Activated naive CD8-positive, alpha-beta T cell treated with anti-CD3 and anti-CD28 coated beads for 36 hours (primary cell): ENCODE measurements at places on chromosomes 5 and 9. TPM values are rescaled to one million over a fixed set of nuclear protein-coding genes. Genes with fewer than 3 reads are reported as not detected.

DNA sequence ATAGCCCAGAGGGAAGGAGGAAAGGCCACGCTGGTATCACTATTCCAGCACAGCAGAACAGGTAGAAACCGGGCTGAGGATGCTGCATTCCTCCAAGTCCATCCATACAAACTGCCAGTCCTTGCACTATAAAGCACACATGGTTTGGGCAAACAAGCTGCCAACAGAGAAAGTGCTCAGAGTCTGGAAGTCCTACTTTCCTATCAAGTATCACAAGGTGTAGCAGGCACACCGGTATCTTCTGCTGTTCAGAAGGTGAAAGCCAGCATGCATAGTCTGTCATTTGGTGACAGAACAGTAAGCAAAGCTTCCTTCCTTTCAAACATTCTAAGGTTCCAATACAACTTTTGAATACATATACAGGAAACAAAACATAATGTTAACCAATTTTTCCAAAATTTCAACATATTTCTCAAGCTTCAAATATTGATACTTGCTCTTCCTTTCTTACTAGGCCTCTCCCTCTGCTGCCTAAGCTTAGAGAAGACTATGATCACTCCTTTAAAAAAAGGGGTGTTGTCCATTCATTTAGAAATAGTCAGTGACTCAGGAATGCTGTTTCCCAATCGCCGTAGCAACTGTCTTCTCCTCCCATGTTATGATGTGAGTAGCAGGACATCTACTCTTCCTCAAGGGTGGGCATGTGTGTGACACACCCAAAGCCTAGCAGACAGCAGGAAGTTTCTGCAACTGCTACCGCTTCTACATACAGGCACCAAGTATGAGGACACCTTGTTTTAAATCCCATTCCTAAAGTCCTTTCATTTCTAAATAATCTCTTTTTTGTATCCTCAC is 14.7 kb downstream of the DIAPH1 start:
- H3K27ac ChIP-seq: peak overlapping the region; percentile 82
- peaks cover 88% of the 10 kb centered on the region for H3K4me1 ChIP-seq
- peaks cover 28% of the 10 kb centered on the region for H3K36me3 ChIP-seq
- H3K4me3 ChIP-seq: peak overlapping the region; percentile 55
- DNase-seq: no peak

SLC6A19 gene
- not detected for total RNA-seq

ZNF462 gene
- total RNA-seq: not detected

FBLL1 gene
- total RNA-seq: 0.19 TPM

DNA sequence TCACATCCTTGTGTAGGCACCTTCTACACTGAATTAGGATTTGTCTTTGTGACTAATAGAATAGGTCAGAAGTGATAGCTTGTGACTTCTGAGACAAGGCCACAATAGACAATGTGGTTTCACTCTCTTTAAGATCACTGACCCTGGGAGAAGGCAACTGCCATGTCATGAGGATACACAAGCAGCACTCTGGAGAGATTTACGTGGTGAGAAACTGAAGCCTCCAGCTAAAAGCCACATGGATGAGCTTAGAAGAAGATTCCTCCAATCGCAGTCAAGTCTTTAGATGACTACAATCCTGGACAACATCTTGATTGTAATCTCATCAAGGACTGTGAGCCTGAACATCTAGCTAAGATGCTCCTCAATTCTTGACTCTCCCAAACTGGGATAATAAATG is 206.6 kb downstream of the ESM1 start:
- no peak overlapping the region for H3K27ac ChIP-seq
- H3K27me3 ChIP-seq: peaks cover 11% of the 10 kb centered on the region
- no peak overlapping the region for H3K4me3 ChIP-seq

DNA sequence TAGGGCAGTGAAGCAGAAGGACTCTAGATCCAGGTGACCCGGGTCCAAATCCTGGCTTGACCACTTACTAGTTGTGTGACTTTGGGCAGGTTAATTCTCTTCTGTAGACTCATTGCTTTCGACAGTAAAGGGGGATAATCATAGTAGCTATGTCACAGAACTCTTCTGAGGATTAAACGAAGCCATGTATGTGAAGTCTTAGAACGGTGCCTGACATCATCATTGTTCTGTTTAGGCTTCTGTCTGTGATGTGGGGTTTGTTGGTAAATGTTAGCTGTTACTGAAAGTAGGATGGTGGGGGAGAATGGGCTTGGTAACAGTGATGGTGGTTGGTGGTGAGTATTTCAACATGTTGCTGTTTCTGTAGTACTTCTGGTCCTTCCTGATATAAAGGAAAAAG is 73.7 kb downstream of the MAP1B start:
- H3K27me3 ChIP-seq: peaks cover 42% of the 10 kb centered on the region
- no peak for DNase-seq
- no peak overlapping the region for H3K27ac ChIP-seq
- no peak overlapping the region for H3K4me3 ChIP-seq

RNF145 gene
- 80.3 TPM for total RNA-seq

CARD9 gene
- 1.5 TPM for total RNA-seq

CTSV gene
- 0.31 TPM for total RNA-seq

CATSPER3 gene
- 0.39 TPM for total RNA-seq

- no peak overlapping the region for H3K4me3 ChIP-seq
- no peaks in the 10 kb centered on the region for H3K36me3 ChIP-seq
- no peaks in the 10 kb centered on the region for H3K4me1 ChIP-seq
- H3K27me3 ChIP-seq: peaks cover 52% of the 10 kb centered on the region
These were observed 66.0 kb downstream of the HMCN2 start for GRCh38 chr9:130331573-130331972.

DNA sequence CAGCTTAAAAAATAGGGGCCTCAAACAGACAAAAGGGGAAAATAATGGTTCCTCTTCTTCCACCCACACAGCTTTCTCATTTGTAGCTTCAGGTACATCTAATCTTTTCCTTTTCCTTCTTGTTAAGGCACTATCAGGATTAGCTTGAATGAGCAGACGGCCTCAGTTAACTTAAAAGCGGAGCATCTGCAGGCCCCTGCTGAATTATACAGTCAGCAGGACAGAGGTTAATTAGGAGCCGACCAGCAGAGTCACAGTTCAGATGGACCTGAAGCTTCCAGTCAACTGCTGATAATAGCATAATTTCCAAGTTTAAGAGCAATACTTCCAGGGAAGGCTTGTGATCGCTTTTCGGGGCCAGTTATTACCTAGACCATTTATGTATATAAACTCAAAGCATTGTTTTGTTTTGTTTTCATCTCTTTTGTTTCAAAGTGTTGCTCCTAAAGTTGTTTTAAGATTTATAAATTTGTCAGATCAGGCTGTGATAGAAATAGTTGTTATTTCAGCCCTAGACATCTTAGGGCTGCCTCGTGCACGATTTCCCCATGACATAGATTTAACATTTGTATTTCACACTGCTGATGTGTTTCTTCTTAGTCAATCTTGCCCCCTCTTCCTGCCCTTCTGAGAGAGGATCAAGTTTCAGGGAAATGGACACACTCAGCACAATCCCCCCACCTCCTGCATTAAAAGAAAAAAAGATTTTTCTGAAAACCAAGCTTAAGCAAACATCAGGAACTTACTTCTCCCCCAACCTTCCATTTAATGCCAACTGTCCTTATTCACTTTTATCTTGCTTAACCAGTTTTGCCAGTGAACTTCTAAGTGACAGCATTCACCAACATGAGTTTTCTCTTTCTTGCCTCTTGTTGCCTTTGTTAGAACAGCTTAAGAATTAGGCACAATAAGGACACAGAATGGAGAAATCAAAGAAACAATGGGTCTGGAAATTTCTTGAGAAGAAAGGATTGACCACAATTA is 449.8 kb downstream of the ARHGEF28 start:
- no peak overlapping the region for H3K4me3 ChIP-seq
- DNase-seq: no peak
- peaks cover 9% of the 10 kb centered on the region for H3K27me3 ChIP-seq
- H3K36me3 ChIP-seq: no peaks in the 10 kb centered on the region
- no peak overlapping the region for H3K27ac ChIP-seq

- no peak overlapping the region for H3K27ac ChIP-seq
- peaks cover 42% of the 10 kb centered on the region for H3K27me3 ChIP-seq
- no peak for DNase-seq
- no peaks in the 10 kb centered on the region for H3K4me1 ChIP-seq
- no peaks in the 10 kb centered on the region for H3K36me3 ChIP-seq
These were observed 17.8 kb downstream of the CTNNA1 start for GRCh38 chr5:138770977-138771376.

GRCh38 chr9:133543772-133544467 is 9.4 kb downstream of the ADAMTSL2 start:
- no peaks in the 10 kb centered on the region for H3K27me3 ChIP-seq
- H3K4me3 ChIP-seq: no peak overlapping the region
- no peaks in the 10 kb centered on the region for H3K36me3 ChIP-seq
- no peak overlapping the region for H3K27ac ChIP-seq
- no peak for DNase-seq

DNA sequence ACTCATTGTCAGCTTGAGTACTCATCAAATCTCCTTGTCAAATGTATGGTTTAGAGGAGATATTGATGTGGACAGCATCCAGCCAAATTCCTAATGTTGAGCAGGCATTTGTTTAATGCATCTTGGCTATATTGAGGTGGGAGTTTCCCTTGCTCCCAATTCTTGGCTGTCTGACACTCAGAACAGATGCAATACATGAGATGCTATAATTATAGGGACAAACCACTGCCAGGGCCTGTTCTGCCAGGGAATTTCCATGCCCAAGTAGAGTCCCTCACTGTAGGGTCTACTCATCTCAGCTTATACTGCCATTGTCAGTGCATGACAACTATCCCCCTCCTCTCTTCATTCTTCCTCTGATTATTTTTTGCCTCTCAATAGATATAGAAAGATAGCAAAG is 392.0 kb upstream of the KCNN2 start:
- H3K27me3 ChIP-seq: no peaks in the 10 kb centered on the region
- no peak overlapping the region for H3K4me3 ChIP-seq
- H3K36me3 ChIP-seq: no peaks in the 10 kb centered on the region
- DNase-seq: no peak
- H3K27ac ChIP-seq: no peak overlapping the region
- no peaks in the 10 kb centered on the region for H3K4me1 ChIP-seq

TMOD1 gene
- 1.2 TPM for total RNA-seq

IFNE gene
- total RNA-seq: not detected

CBY3 gene
- total RNA-seq: 0.68 TPM

DNA sequence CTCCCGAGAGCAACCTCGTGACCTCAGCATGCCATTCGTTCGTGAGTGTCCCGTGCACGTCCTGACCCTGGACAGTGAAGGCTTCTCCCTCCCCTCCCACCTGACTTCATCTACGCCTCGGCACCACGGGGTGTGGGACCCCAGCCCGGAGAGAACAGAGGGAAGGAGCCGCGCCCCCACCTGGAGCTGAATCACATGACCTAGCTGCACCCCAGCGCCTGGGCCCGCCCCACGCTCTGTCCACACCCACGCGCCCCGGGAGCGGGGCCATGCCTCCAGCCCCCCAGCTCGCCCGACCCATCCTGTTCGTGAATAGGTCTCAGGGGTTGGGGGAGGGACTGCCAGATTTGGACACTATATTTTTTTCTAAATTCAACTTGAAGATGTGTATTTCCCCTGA is 38.3 kb upstream of the FCN2 start:
- H3K27me3 ChIP-seq: no peaks in the 10 kb centered on the region
- no peak overlapping the region for H3K27ac ChIP-seq
- DNase-seq: no peak
- H3K4me3 ChIP-seq: no peak overlapping the region
- H3K36me3 ChIP-seq: no peaks in the 10 kb centered on the region

GRCh38 chr9:79210541-79211243 is 361.1 kb upstream of the TLE4 start:
- H3K4me3 ChIP-seq: no peak overlapping the region
- no peaks in the 10 kb centered on the region for H3K36me3 ChIP-seq
- H3K27ac ChIP-seq: no peak overlapping the region
- H3K27me3 ChIP-seq: no peaks in the 10 kb centered on the region
- no peak for DNase-seq

DNA sequence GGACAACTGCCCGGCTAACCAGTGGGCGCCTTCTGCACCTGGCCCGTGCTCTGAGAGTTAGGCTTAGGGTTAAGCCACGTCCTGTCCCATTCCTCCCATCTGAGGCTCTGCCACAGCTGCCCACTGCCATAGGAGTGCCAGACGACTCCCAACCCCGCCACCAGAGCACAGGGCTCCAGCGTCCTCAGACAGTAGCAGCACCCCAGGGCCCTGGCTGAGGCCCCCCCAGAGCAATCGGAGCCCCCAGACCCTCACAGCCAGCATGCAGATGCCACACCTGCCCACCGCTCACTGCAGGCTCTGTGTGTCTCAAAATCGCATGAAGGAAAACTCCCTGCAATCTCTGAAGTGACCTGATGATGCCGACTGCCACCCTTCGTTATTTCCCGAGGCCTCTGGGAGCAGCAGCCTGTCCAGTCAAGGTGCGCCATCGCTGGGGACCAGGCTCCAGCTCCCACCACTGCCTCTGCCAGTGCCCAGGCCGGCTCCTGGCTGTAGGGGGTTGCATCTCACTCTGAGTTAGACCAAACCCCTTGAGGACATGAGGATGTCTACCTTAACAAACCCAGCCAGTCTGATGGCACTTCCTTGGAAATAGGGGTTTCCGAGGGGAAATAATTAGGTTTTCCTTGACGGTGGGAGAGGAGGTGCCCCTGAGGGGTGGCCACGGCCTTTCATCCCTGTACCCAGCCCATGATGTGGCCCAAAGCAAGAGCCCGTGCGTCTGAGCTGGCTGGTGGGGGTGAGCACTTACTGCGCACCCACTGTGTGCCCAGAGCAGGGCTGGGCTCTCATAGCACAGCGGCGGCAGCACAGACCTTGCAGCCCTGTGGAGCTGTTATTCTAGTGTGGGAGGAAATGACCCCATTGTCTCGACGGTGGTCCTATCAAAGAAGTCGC is 58.0 kb upstream of the RNF130 start:
- no peak for DNase-seq
- H3K4me3 ChIP-seq: no peak overlapping the region
- no peak overlapping the region for H3K27ac ChIP-seq
- no peaks in the 10 kb centered on the region for H3K36me3 ChIP-seq

LRRC26 gene
- total RNA-seq: not detected

GRCh38 chr9:85900504-85901201 is 40.3 kb upstream of the NAA35 start:
- H3K27ac ChIP-seq: no peak overlapping the region
- no peaks in the 10 kb centered on the region for H3K4me1 ChIP-seq
- H3K36me3 ChIP-seq: peaks cover 2% of the 10 kb centered on the region
- peak; percentile 25 for DNase-seq
- H3K27me3 ChIP-seq: no peaks in the 10 kb centered on the region

DNA sequence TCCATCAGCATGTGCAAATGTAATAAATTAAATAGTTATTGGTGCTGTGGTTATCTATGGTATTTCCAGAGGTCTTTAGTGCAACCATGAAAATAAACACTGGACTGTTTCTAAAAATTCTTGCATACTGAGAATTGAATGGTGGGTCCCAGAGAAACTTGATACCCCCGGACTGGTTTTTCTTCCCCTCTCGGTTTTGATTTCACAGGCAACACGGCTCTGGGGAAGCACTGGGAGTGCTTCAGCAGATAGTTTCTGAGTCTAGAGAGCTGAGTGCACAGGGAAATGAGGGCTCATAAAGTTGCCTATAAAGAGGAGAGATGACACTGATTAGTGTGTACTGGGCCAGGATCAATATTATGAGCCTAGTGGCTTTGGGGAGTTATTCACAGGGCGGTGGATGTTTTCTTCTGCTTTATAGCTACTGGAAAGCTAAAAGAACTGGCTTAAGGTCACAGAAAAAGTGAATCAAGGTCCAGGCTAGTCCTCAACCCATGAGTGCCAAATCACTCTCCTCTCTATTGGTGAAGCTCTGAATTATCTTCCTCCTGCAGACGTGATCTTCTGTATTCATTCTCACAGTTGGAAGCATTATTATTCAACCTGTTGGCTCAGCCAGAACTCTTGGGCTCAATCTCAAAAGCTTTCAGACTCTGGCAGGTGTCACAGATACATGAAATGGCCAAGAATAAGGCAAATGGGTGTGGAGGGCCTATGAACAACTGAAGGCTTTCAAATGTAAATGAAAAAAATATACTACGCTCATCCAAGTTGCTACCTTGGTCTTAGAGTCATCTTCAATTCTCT is 170.2 kb upstream of the HMHB1 start:
- no peak overlapping the region for H3K27ac ChIP-seq
- no peaks in the 10 kb centered on the region for H3K36me3 ChIP-seq
- H3K27me3 ChIP-seq: no peaks in the 10 kb centered on the region

OR1Q1 gene
- total RNA-seq: not detected
